ENCODE measurements at places on chromosomes 4 and X. TPM values are rescaled to one million over a fixed set of nuclear protein-coding genes. Genes with fewer than 3 reads are reported as not detected.

DNA sequence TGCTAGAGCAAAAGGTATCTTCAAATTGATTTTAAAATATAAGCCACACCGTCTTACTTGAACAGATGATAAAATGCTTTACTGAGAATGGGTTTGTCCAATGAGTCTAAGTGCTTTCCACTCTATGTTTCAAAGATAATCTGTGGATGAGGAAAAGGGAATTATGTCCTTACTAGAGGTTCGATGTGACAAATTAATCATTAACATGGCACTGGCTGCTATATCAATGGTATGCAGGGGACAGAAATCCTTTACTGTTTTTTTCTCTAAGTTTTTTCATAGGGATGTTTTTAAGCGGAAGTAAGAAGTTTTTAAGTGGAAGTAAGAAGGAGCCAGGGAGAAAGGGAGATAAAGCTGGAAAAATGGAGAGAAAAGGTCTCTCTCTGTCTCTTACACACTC lies 38.0 kb downstream of the MID1IP1 start:
- no peak for DNase-seq

DNA sequence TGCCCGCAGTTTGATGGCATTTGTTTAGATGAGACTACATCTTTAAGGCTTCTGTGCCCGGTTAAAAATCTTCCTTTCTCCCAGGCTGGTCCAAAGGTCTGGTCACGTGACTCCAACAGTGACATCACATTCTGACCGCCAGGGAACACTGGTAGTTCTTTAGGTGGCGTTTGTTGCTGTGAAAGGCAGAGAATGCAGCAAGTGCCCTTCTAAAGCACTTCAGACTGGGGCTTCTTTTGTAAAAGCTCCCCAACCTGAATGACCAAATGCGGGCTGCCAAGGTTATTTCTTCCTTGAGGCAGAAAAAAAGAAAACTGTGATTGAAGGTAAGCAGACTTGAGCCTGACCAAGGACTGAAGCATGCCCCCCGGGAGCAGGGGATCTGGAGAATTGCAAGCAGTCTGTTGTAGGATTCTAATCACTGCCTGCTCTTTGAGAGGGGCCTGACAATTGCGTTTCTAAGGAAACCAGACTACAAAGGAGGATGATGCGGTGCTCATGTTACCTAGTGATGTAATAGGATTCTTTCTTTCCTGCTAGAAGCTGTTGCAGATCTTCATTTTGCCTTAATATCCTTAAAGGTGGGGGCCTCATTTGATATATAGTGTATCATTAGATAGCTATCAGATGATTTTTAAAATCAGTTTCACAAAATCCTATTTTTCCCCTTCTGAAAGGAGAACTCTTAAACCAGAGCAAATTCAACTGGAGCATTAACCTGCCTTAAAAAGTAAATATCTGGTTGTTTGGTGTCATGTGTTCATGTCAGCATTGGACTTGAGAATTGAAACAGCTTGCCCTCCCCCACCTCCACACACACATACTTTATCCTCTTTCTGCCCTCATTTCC lies 133.1 kb downstream of the AKAP4 start:
- DNase-seq: no peak

PLP1 gene
- 0.29 TPM for total RNA-seq

DNA sequence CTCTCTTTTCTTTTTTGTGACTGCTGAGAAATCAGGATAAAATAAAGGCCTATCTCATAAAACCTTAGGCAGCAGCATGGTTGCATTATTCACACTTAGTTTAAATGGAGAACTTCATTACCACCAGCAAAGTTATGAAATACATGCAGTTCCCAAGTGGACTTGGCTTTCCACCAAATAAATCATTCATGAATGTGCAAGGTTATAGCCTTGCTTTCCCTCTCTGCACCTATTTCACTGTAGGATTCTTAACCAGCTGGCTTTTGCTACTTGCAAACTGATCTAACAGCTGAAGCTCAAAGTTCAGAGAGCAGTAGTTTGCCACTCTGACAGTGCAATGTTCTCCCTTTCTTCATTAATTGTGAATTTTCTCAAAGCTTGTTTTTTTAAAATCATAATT lies 140.1 kb upstream of the SMIM31 start:
- no peak for DNase-seq

USP51 gene
- 4.3 TPM for total RNA-seq

DNA sequence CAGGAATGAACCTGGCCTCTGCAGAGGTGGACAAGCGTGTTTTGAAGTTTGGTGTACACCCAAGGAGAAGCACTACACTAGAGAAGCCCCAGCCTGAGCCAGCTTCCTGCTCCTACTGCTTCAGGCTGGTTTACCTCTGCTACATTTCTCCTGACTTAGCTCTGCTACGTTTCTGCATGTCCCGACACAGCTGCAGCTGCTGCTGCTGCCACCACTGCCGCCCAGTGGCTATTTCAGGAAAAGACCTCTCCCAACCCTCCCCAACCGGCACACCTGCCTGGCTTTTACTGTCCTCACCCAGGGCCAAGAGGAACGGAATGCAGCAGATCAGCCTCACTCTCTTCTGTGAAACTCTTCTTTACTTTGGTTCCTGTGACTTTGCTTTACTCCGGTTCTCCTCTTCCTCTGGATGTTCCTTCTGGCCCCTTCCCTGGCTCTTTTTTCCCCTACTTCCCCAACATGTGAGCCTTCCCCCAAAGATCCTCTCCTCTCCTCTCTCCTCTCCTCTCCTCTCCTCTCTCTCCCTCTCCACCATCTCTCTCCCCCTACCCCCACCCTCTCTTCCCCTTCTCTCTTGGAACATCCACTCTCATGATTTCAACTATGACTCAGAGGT lies 3.1 kb upstream of the P2RY4 start:
- no peak for DNase-seq

DNA sequence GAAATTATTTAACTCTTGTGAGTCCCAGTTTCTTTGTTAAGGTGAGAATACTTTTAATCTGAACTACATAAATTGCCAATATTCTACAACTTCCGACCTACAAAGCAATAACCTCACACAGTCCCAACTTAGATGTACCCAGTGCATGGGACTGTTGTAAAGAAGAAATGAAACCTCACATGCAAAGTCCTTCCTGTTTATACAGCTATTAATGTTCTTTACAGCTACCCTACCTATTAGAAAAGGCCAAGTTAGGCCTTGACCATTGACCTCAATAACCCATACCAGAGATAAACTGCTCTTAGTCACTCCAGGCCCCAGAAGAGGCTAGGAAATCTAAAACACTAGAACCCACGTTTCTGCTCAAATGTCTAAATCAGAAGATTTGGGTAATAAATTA lies 920.1 kb upstream of the TENM3 start:
- DNase-seq: no peak

DNA sequence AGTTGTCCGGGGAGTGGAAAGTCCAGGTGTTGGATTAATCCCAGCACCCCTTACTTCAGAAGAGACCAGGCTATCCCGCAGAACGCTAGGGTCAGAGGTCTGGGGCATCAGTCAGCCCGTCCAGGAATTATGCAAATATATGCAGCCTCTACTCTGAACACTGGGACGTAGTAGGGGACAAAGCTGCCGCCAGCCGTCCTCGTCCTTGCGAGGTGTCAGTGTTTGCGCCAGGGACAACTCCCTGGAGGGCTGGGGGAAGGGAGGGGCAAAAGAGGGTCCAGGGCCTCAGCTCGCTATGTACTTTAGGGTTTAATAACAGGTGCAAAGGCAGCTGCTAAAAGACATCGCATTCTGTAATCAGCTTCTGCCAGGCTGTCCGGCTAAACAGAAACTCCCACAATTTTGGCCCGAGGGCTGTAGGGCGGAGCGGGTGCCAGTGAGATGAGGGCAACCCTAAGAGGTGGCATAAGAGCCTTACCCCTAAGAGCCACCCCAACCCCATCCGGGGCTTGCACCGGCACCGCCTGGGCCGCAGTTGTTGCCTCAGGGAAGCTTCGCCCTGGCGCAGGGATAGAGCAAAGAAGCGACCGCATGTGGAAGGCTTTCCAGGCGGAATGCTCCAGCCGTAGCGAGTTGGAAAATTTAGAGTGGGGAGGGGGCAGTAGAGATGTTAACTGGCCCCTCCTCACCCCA lies 8.4 kb downstream of the HAND2 start:
- no peak for DNase-seq

DNA sequence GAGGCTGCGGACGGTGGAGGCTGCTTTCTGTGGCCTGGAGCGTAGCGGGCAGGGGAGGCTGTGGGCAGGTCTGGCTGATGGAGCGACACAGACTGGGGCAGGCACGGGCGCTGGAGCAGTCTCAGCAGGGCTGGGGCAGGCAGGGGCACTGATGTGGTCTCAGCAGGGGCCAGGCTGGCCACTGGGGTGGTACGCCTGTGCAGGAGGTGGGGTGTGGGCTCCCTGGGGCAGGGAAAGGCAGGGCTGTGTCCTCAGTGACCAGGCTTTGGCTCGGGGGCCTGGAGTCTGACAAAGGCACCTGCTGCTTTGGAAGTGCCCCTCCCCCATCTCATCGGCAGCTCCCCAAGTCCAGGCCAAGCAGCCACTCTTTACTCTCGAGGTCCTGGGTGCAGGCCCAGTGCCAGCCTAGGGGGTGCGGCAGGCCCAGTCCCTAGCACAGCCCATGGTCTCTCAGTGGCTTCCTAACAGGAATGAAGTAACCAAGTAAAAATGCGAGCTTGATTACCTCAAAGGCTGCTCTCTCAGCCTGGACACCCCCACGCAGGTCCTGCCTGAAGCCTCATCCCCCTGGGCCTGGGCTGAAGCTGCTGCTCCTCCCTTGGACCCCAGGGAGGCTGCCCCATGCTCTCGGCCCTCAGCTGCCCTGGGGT lies 55.5 kb downstream of the ADRA2C start:
- peak; percentile 75 for DNase-seq

GRCh38 chr4:126611900-126612299 lies 1020.9 kb upstream of the INTU start:
- DNase-seq: peak; percentile 80

- DNase-seq: peak; percentile 73
Measured at GRCh38 chr4:112213856-112214255, 17.7 kb upstream of the AP1AR start.

MAP9 gene
- total RNA-seq: 18.1 TPM

DNA sequence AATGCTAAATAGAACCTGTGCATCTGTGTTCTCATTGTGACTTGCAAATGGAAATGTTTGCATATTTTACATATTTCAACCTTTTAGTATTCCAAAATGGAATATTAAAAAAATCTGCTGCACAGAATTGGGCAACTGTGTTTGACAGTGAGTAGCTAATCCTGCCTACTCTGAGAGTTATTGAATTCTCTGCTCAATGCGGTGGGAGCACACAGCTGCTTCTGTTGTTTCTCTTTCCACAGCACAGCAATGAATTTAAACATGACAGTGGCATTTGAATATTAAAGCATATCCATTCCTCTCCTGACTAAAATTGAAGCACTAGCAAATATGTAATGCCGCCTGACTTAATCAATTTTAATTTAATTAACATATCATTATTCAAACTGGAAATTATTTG lies 366.6 kb downstream of the GASK1B start:
- DNase-seq: no peak

GRCh38 chr4:179116011-179116410 lies 1673.8 kb upstream of the AGA start:
- DNase-seq: no peak

GPR119 gene
- not detected for total RNA-seq

DNA sequence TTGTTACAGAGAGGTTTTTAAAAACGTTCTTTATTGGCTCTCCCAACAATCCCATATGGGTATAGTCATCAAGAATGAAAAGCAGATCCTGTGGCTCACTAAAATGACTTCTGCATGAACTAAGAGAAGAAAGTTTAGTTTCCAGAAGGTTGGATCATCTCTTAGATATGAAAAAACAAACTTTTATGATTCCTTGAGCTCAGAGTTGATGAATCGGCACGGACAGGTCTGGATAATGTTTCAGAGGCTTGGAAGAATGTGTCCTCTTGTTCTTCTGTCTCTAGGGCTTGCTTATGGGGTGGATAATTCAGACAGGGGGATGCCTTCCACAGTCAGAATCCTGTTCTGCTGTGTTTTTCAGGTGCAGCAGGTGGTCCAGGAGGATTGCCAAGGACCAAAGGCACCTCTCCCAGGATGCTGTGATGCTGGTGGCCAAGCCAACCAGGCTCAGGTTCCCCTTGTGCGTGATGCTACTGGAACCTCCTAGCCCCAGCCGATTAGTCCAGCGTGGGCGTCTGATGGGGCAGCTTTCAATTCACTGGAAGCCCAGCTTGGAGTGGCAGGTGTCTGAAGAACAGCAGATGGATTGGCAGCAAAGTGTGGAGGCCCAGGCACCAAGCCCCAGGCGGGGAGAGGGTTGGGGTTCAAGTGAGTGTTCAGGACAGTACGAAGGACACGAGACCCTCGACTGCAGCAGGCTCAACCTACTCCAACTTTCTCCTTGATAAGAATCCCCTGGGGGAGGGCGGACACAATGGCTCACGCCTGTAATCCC lies 30.3 kb downstream of the CCKAR start:
- DNase-seq: peak; percentile 91

GRCh38 chr4:101256222-101256621 lies 91.1 kb downstream of the PPP3CA start:
- DNase-seq: no peak

DNA sequence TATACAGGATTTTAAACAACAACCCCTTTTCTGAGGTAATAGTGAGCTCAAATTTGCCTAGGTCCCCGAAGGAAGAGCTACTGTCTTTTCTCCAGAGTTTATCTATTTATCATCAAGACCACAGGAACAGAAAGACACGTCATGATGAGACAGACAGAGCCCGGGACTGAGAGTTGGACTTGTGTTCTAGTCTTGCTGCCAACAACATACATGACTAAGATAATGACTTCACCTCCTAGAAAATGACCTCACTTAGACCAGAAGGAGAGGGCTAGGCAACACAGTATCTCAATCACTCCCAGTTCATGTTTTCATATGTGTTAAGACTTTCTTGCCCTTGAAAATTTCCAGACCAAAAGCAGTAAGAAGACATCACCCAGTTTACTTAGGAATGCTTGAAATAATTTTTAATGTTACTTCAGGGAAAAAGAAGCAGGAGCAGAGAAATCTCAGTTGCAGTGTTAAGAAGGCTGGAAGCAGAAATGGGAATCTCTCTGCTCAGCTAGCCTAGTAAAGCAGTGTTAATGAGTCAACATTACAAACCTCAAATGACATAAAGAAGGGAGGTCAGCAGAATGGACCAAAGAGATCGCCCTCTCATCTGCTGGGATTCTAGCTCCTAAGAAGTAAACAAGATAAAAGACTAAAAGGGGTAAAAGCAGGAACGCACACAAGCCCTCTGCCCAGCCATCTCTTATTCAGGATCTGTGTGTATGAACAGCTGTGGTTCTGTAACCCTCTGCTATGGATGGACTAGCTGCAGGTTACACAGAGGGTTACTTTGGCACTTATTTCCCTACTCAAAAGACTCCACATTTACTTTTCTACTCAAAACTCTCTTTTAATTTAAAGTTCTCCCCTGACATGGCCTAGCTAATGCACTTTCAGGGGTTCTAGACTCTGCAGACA lies 24.8 kb downstream of the PDGFC start:
- no peak for DNase-seq

HAND2 gene
- total RNA-seq: 3.8 TPM

GRCh38 chr4:75002381-75002780 lies 69.5 kb downstream of the PARM1 start:
- no peak for DNase-seq

TCP11X2 gene
- total RNA-seq: not detected

DNA sequence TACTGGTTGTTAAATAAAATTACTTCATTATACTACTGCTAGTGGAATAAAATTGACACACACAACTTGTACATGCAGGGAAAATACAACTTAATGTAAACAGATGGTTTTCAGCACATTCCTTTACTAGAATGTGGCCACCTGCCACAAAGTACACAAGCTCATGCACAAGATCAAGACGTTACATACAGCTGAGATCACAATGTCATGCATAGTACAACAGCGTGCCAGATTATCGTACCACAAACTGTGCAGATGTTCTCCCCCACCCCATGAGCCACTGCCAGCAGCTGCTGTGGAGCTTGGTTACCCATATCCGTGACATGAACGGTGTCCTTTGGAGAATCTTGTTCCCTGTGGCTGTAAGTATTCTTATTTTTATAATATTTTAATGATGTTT lies 27.7 kb downstream of the FBXO8 start:
- no peak for DNase-seq

RAB28 gene
- total RNA-seq: 12.3 TPM

Measured in osteoblast (primary cell).